ENCODE measurements at places on chromosomes 5 and 9.

DNA sequence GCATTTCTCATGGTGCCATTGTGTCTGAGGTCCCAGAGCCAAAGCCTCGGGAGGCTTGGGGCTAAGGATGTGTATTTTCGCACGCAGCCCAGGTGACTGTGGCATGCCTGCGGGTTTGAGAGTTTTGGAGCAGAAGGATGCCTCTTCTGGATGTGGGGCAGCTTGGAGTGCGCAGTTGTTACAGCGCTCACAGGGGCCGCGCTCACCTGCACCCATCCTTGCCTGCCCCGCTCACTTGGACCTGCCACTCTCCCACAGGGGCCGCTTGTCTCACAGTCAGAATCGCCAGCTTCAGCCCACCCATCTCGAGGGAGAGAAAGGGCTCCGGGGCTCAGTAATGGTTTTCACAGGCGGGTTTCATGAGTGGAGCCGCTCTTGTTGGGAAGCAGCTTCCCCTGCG lies 132.9 kb downstream of the MVB12B start:
- no peak for DNase-seq

GRCh38 chr9:129500863-129501770 lies 119.8 kb downstream of the C9orf50 start:
- no peak for DNase-seq

- DNase-seq = no peak
These were observed 172.9 kb upstream of the PTCH1 start for GRCh38 chr9:95689669-95690068.

GRCh38 chr5:119405419-119405818 lies 46.9 kb upstream of the HSD17B4 start:
- no peak for DNase-seq

- no peak for DNase-seq
These were observed 17.4 kb downstream of the KIF24 start for GRCh38 chr9:34311499-34312185.

- no peak for DNase-seq
These were observed 28.2 kb downstream of the ITGA2 start for GRCh38 chr5:53017383-53017782.

GRCh38 chr5:14236757-14237156 lies 93.6 kb downstream of the TRIO start:
- no peak for DNase-seq

GRCh38 chr5:62790348-62790747 lies 211.7 kb downstream of the LRRC70 start:
- no peak for DNase-seq

DNA sequence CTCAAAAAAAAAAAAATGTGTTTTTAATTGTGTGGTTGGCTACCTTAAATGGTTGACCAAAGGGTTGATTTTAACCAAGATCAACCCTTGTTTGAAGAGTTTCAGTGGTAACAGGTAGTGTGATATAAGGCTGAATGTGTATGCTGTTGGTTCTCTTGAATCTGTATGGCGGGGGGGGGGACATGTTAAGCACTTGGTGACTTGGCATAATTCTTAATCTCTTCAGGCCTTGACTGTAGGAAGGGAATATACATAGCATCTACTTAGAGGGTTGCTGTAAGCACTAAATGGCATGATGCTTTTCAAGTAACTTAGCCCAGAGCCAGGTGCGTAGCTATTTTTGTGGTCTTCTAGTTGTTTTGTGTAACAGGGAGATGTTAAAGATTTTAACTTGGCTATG lies 5.6 kb upstream of the SPRY4 start:
- DNase-seq = no peak

GRCh38 chr5:133841831-133842750 lies 126.3 kb downstream of the C5orf15 start:
- DNase-seq = no peak

GRCh38 chr5:77847129-77847460 lies 71.0 kb upstream of the TBCA start:
- no peak for DNase-seq

- DNase-seq = no peak
These were observed 194.7 kb upstream of the KLF4 start for GRCh38 chr9:107684224-107684623.

DNA sequence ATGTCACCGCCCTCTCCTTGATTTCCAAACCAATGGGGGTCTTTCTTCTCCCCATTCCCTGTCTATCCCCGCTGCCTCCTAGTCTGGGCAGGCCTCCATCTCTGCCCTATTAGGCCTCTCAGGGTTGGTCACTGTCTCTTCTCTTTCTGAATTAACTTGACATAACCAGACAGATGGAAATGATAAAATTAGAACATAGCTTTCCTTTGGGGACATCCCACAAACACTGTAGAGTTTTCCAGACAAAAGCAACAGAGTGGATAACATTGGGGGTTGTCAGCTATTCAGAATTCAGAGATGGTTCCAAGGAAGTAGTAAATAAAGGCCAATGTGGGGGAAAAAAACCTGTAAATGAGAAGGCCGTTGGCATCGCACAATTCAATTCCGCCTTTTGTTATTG lies 24.7 kb downstream of the LHX6 start:
- DNase-seq = no peak

DNA sequence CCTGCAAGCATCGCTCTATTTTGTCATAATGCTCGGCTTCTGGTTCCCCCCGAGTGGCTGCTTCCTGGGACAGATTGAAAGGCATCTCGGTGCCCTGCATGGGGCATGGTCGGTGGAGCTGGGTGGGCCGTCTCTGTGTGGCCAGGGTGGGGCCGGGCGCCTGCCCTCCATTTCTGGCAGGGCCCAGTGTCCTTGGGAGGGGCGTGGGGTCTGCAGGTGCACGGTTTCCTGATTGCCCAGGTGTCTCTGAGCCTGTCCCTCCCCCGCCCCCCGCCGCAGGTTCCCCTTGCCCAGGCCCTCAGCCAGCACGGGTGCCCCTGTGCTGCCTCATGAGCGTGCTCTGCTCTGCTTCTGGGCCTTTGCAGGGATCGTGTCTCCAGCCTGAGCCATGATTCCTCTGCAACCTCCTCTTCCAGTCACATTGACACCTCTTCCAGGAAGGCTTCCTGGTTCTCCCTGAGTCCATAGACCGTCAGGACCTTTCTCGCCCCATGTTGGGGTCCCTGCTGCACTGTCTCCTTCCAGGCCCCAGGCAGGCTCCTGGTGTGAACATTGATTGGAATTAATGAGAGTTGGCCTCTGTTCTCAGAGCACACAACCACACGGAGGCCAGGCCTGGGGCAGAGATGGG lies 90.2 kb downstream of the RXRA start:
- no peak for DNase-seq

DNA sequence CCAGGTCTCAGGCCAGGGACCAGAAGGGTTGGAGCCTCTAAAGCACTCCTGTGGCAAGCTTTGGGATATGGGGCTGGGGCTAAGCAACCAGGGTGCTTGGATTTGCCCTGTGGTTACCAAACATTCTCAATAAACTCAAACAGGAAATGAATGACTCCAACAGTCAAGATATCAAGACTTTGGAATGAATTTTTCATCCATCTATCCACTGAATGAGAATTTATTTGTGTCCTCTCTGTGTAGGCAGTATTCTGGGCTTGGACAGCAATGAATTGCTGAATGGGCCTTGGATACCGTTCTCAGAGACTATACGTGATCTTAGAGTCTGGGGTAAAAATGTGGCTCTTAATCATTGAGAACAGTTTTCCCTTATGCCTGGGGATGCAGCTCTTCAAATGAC lies 212.5 kb downstream of the DAB2IP start:
- DNase-seq = no peak

DNA sequence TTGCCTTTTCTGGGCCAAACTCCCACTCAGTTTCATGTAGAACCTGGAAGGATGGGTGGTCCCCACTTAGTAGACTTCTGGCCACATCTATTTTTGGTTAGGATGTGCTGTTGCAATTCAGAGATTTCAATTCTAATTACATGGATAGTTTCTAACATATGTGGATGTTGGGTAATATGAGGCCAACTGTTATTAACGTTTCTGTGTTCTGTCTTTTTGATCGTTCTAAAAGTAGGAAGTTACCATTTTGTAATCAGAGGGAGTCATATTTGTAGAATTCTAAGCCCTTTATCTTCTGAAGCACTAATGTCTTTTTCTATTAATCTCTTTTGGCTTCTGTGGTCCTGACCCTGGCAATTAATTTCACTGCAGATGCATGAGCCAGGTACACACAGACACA lies 141.6 kb upstream of the SPEF2 start:
- DNase-seq = no peak

DNA sequence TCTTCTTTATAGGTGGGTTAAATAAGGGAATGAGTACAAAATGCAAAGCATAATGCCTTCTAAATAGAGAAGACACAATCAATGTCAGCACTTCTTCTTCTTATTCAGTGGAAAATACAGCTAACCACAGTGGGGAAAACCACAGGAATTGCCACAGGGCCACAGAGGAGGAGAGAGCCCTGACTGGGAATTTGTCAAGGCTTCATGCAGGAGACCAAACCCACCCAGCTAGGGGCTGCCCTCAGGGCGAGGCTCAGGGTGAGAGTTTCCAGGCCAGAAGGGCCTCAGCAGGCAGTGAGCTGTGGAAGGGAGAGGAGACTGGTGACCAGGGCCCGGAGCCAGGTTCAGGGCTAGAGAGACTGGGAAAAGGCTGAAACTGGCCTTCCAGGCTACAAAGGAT lies 279.1 kb downstream of the MSX2 start:
- DNase-seq = no peak

GRCh38 chr9:9914174-9914573 lies 698.6 kb downstream of the PTPRD start:
- no peak for DNase-seq

GRCh38 chr9:1839909-1840308 lies 175.2 kb upstream of the SMARCA2 start:
- no peak for DNase-seq

GRCh38 chr5:127660047-127660733 lies 11.3 kb downstream of the CTXN3 start:
- no peak for DNase-seq

DNA sequence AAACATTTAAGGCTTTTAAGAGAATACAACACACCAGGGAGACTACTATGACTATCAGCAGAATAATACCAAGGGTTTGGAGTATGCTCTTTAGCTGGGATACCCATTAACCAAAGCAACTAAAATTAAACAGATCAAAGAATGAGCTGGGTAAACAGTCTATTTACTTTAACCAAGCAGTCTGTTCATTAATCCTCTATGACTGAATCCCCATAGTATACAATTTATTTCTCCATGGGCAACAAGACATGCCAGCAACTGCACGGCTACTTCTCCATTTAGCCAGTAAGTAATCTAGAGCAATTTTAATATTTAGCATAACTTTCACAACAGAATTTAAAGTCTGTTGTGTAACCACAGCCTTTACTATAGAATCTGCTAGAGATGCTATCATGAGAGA lies 77.6 kb downstream of the CDO1 start:
- no peak for DNase-seq

DNA sequence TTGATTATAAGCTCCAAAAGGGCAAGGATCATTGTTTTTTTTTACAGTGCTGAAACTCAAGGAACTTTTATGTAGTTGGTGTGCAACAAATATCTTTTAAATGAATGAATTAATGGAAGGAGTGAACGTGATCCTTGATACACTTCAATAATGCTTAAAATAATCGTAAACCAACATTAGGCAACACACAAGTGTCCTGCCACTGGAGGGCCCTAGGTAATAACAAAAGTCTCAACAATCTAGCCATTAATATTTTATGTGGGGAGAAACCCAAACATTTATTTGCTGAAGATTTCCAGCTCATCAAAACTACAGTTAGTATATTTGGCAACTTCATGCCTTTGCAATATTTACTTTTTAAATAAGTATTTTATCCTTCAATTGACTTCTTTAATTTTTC lies 309.0 kb upstream of the FBXL7 start:
- no peak for DNase-seq
